ENCODE measurements at places on chromosomes 7 and 10. TPM values are rescaled to one million over a fixed set of nuclear protein-coding genes. Genes with fewer than 3 reads are reported as not detected.

Gene PODXL
- total RNA-seq: 44.2 TPM

- H3K27me3 ChIP-seq: no peaks in the 10 kb centered on the region
- no peak overlapping the region for H3K27ac ChIP-seq
- DNase-seq: no peak
- no peak overlapping the region for H3K4me3 ChIP-seq
- H3K4me1 ChIP-seq: no peaks in the 10 kb centered on the region
These were observed 55.7 kb downstream of the ADAM12 start for GRCh38 chr10:126332576-126332975.

- no peaks in the 10 kb centered on the region for H3K4me1 ChIP-seq
- no peaks in the 10 kb centered on the region for H3K36me3 ChIP-seq
- no peak overlapping the region for H3K27ac ChIP-seq
- peaks cover 7% of the 10 kb centered on the region for H3K27me3 ChIP-seq
- no peak for DNase-seq
These were observed 36.3 kb downstream of the STRA8 start for GRCh38 chr7:135269921-135270320.

GRCh38 chr7:41984888-41985287 lies 252.1 kb downstream of the GLI3 start:
- H3K36me3 ChIP-seq: no peaks in the 10 kb centered on the region
- H3K27me3 ChIP-seq: no peaks in the 10 kb centered on the region
- no peak overlapping the region for H3K27ac ChIP-seq

GRCh38 chr7:36602934-36603887 lies 121.1 kb downstream of the AOAH start:
- H3K27ac ChIP-seq: no peak overlapping the region
- no peak for DNase-seq
- H3K36me3 ChIP-seq: no peaks in the 10 kb centered on the region
- no peak overlapping the region for H3K4me3 ChIP-seq
- peaks cover 12% of the 10 kb centered on the region for H3K27me3 ChIP-seq

Gene HECW1
- total RNA-seq: 3.0 TPM

DNA sequence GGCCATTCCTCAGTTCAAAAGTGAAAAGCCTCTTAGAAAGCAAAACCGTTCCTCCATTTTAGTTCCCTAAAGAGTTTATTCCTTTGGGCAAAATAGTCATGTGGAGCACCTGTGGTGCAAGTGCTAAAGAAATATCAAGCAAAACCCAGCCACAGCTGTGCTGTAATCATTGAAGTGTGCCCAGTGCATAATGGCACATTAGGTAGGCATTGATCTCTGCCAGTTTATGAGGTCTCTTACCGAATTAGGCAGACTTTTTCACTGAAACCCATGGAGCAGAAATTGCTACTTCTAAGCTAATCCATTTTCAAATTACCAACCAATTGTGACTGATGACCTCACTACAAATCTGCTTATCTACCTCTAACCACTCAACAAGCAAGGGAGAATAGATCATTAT lies 97.2 kb upstream of the SEMA3A start:
- H3K36me3 ChIP-seq: no peaks in the 10 kb centered on the region
- DNase-seq: no peak
- no peak overlapping the region for H3K4me3 ChIP-seq
- no peaks in the 10 kb centered on the region for H3K27me3 ChIP-seq
- H3K27ac ChIP-seq: no peak overlapping the region

DNA sequence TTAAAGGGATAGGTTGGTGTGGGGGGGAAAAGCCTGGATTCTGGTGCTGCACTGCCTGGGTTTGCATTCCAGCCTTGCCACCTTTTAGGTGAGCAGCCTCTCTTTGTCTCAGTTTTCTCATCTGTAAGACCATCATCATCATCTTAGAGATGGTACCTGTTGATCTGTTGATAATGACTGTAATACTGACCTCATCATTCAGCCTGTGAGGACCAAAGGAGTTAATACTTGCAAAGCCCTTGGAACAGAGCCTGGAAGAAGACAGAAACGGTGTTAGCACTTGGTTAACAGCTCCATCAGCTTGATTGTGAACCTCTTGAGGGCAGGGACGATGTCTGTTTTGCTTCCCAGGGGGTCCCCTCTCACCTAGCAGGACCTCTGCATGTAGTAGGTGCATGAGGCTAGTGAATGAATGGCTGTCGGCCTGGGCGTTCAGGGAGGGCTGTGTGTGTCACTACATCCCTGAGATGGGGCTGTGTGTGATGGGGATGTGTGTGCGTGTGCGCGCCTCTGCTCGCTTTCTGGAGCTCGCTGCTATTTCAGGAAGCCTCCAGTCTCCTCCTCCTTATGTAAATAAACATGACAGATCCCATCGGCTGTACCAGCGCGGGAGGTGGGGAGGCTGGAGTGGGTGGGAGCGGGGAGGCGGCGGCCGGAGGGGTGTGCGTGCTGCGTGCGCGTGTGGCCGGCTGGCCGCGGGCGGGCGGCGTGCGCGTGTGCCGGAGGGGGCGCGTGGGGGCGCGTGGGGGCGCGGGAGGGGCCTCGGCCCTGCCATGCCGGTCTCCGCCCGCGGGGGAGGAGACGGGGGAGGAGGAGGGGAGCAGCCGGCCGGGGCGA lies 61.2 kb downstream of the NEURL1 start:
- H3K27ac ChIP-seq: no peak overlapping the region
- H3K4me1 ChIP-seq: no peaks in the 10 kb centered on the region
- H3K36me3 ChIP-seq: no peaks in the 10 kb centered on the region

Gene SPDYE11
- total RNA-seq: not detected

- H3K4me3 ChIP-seq: no peak overlapping the region
- H3K27me3 ChIP-seq: no peaks in the 10 kb centered on the region
- H3K27ac ChIP-seq: no peak overlapping the region
- no peaks in the 10 kb centered on the region for H3K4me1 ChIP-seq
These were observed 35.9 kb downstream of the LRRC4 start for GRCh38 chr7:127995156-127995880.

Gene FXYD4
- total RNA-seq: not detected

DNA sequence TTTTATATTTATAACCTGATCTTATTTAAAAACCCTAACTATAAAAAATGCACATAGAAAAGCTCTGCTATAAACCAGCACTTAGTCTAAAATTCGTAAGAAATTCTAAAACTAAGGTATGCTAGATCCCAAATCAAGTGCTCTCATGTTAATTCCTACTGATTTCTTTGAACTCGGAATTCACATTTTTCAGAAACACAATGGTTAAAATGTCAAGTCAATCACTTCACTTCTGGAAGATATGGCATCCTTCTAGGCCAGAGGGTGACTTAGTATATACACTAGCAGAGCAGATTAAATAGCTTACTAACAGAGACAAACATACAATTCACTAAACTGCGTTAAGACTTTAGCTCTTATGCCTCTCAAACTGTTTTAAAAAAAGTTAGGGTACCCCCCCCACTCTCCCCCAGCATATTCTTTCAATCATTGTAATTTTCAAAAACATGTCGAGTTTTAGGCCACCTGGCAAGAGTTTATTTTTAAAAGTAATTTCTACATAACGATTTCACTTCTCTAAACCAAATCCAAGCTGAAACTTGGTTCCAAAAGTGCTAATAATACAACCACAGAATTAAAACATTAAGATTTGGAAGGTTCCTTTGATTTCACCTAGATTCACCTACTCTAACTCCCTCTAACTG lies 129.4 kb downstream of the NRBF2 start:
- peaks cover 40% of the 10 kb centered on the region for H3K36me3 ChIP-seq
- no peak overlapping the region for H3K4me3 ChIP-seq
- H3K27me3 ChIP-seq: no peaks in the 10 kb centered on the region
- H3K27ac ChIP-seq: no peak overlapping the region
- DNase-seq: no peak

DNA sequence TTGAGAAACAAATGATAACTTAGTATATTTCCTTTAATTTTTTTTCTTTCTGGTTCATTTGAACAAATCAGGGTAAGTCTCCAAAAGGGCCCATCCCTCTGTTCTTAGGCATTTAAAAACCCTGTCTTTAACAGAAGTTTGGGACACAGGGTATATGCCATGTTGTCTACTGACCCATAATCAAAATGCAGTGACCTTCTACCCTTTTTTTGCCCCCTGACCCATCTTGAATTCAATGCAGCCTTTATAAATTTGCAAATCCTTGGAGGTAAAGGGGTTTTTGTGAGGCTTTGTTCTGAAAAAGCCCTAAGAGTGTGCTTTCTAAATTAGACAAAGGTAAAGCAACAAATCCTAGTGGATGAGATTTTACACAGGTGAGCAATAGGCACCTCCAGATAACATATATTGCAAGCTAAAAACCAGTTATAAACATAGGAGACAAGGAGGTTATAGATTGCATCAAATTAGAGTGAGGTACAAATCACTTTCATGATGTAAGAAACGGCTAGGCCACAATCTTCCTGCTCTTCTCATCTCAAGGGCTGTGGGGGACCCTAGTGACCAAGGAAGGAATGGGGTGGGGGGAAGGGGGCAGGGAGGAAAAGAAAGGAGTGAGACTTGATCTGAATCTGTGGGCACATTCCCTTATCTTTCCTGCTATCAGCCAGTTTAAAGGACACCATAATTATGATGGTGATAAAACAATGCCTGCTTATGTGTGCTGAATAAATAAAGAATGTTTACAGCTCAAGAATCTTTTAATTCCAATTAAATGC lies 2.7 kb downstream of the SKIDA1 start:
- H3K36me3 ChIP-seq: no peaks in the 10 kb centered on the region
- no peak overlapping the region for H3K27ac ChIP-seq
- H3K4me3 ChIP-seq: no peak overlapping the region
- H3K4me1 ChIP-seq: peaks cover 21% of the 10 kb centered on the region

Gene CYP26C1
- not detected for total RNA-seq
